ENCODE measurements at places on chromosomes 2 and 18.

DNA sequence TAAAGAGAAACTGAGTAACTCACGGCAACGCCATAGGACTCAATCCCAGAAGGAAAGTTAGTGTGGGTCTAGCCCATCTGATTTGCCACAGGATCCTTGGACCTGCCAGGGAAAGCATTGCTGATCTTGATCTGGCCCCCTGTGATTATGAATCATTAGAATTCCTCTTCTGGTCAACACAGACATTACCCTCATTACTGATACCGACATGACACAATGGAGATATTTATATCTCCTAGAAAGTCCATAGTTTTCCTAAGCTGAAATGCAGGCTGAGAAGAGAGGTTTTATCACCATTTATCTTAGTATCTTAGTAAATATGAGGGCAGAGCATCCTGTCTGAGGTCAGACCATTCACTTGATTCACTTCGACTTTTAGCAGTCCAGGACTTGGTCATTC lies 75.5 kb upstream of the CCDC68 start:
- no peak for DNase-seq

GRCh38 chr18:56200381-56200911 lies 437.9 kb downstream of the TXNL1 start:
- DNase-seq, result no peak

GRCh38 chr2:194567661-194568017 lies 1089.4 kb upstream of the SLC39A10 start:
- no peak for DNase-seq

DNA sequence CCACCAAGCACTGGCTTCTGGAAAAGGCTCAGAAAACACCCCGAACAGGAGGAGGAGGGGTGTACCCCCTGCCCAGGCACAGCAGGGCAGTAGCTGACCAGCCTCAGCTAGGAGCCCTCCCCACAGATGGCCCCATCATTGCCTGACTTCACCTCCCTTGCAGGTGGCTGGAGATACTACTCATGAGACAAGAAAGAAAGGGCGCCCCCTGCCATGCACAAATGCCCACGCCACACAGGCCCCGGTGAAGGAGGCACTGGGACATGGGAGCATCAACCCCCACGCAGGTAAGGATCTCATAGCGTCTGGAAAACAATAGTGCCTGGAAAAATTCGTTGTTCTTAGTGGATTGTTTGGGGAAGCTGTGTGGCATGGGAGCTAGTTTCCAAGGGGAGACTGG lies 240.6 kb downstream of the TFCP2L1 start:
- DNase-seq, result no peak

GRCh38 chr2:174634130-174635014 lies 36.8 kb upstream of the WIPF1 start:
- no peak for DNase-seq

DNA sequence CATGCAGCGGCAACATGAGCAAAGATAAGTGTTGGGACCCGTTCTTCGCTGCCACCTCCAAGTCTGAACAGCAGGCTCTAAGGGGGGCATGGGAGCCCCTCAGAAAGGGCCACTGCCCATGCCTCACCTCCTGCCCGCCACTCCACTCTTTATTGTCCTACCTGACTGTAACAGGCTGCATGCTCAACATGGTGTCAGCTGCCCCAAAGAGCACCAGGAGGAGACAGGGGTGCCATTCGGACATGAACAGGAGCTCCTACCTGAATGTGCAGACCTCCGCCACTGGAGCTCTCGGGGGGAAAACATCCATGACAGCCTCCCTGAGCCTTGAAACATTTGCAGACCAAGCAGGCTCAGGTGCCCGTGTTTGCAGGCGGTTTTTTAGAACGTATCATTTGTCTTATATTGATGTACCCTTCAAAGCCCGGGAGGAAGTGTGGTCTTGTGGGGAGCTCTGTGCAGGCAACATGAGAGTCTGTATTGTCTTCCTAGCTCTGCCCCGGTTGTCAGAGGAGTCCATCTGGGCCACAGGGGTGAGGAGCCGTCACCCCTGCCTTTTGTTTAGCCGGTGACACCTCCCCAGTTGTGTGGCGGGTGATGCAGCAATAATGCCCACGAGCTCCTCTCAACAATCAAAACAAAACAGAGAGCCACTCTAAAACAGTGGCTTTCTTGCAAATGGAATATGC lies 35.1 kb upstream of the CD8A start:
- DNase-seq, result no peak

GRCh38 chr2:144592500-144593256 lies 72.8 kb upstream of the ZEB2 start:
- DNase-seq, result no peak

DNA sequence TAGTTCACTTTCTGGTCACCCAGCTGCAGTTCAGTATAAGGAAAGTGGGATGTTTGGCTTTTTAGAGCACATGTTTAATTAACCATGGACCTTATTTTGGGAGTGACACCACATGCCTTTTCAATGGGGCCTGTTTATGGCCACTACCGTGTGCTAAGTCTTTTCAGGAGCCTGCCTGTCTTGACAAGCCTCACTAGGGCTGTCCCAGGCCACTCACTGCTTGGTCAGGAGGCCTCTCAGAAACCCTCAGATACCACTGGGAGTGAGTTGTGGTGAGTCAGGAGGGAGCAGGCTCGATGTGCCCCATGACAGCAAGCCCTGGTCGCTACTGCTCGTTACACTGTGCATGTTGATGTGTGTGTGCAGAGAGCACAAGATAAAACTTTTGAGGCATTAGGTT lies 123.0 kb downstream of the MAP4K4 start:
- DNase-seq, result no peak

DNA sequence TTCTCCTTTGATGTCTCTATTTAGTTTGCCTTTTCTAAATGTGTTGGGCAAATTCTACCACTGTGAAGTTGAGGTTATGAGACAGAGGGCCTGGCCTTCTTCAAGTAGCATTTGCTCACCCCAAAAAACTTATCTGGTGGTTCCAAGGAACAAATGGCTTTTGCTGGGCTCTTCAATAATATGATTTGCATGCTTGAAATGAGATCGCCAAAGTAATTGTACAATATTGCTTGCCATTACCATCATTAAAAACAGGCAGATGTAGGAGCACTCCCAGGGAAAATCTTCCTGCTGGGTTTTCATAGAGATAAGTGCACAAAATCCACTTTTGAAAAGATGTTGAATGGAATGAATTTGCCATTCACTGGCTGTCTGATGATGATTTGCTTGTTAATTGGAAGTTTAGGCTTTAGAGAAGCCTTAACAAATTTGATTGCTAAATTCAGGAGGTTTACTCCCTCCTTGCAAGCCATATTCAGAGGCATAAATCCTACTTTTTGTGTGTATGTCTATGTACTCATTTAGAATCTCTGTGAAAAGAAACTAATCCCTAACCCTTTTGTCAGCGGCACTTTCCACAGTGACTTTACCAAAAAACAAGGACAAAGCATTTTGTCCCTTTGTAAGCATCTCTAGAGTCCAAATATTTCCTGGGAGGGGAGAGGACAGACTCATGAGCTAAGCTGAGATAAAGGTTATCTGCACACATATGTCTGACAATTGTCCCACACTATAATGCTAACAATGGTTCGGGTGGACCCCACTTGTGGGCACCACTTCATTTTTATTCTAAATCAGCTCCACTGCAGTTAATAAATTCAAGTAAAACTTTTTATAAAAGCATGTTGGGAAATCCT lies 240.8 kb upstream of the PIK3C3 start:
- no peak for DNase-seq

DNA sequence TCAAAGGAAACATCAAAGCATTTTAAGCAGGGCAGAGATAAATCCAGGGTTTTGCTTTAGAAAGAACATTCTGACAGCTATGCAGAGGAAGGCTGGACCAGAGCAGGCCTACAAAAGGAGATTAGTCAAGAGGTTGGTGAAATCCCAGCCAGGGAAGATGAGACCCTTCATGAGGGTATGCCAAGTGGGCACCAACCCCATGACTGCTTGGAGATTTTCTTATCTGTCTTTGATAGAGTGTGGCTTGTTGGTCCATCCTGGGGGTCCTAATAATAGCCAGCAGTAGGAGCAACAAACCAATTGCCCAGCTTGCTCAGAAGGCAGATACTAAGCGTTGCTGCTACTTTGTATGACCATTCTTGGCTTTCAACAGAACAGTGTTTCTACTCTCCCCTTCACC lies 895.4 kb downstream of the EPHA4 start:
- no peak for DNase-seq
